T-helper 17 cell (primary cell): ENCODE measurements at places on chromosomes 1 and 21. TPM values are rescaled to one million over a fixed set of nuclear protein-coding genes. Genes with fewer than 3 reads are reported as not detected.

OR14K1 gene
- total RNA-seq: not detected

C21orf91 gene
- 68.1 TPM for total RNA-seq

GABRD gene
- total RNA-seq: not detected

CHIA gene
- total RNA-seq: not detected

OR2T2 gene
- not detected for total RNA-seq
